ENCODE measurements at places on chromosomes 4 and X. TPM values are rescaled to one million over a fixed set of nuclear protein-coding genes. Genes with fewer than 3 reads are reported as not detected.
A peak's percentile ranks its signal among the peaks of the same experiment; 100 is the strongest.

- DNase-seq = no peak
These were observed 160.4 kb upstream of the TET2 start for GRCh38 chr4:104986306-104986705.

The GLOD5 gene
- not detected for total RNA-seq

- no peak for DNase-seq
These were observed 107.4 kb upstream of the FTHL17 start for GRCh38 chrX:31179203-31179602.

The ADGRG2 gene
- 4.5 TPM for total RNA-seq

The RAP2C gene
- total RNA-seq = 23.7 TPM

- DNase-seq = no peak
These were observed 2.2 kb upstream of the SFRP2 start for GRCh38 chr4:153790962-153791551.

DNA sequence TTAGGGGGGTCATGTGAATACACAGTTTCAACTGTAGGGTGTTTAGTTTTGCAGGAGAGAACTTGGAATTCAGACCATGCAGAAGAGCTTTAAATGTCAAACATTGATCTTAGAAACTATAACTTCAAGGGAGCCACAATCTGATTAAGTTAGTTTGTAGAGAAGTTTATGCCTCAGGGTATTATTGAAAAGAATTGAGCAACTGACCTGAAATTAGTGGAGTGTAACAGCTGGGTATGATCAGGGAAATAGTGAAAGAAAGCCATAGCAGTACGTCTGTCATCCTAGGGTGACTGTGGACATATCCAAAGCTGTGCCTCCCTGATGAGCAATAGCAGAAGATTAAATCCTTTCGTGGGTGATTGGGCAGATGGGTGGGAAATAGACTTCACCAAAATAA lies 63.8 kb downstream of the FAM47B start:
- DNase-seq = no peak

DNA sequence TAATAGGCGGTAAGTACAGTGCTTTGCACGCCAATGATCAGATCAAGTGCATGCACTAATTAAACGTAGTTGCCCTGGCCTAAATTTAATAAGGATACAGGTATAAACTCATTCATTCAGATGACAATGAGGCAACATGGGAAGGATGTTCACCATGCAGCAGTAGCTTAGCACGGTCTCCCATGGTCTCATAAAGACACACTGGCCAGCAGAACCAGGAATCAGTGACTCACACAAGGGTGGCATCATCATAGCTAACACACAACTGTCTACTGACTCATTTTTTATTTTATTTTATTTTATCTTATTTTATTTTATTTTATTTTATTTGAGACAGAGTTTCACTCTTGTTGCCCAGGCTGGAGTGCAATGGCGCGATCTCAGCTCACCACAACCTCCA lies 42.7 kb downstream of the TMEM156 start:
- no peak for DNase-seq

- no peak for DNase-seq
These were observed 93.5 kb upstream of the DDX3X start for GRCh38 chrX:41240509-41240908.

The VCX3A gene
- not detected for total RNA-seq

- DNase-seq = peak; percentile 42
These were observed 21.2 kb downstream of the PCGF3 start for GRCh38 chr4:726838-727237.

GRCh38 chr4:125254106-125254505 lies 60.6 kb upstream of the FAT4 start:
- no peak for DNase-seq

GRCh38 chrX:153983321-153983801 lies 10.8 kb downstream of the TMEM187 start:
- DNase-seq = no peak

DNA sequence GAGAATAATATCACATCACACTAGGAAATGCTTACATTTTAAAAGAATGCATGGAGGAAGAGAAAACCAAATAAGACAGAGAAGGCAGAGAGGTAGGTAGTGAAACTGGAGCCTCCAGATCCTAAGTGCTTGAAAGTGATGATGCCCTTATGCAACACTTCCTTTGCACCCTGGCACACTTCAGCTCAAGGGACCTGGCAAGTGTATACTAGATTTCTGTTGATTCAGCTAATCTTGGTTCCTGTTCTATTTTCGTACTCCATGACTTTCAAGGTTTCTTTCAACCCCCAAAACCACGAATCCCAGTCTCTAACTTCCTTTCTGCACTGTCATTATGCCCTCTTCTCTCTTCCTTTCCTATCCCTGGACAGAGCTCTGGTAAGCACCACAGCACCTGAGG lies 36.9 kb upstream of the SH3KBP1 start:
- no peak for DNase-seq

DNA sequence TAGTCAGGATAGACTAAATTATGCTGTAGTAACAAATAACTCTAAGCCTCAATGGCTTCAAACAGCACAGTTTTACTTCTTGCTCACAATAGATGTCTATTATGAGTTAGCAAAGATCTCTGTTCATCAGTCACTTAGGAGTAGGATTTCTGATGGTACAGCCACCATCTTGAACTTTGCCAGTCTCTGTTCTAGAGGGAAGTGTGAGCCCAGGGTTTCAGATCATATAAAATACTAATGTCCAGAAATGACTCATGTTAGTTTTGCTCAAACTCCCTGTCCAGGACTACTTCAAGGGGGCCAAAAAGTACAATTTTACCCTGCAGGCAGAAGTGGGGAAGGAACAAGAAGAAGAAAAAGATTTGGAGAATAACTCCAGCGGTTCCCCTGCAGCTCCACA lies 77.1 kb upstream of the LSM6 start:
- DNase-seq = no peak

The CENPVL2 gene
- 0.83 TPM for total RNA-seq

DNA sequence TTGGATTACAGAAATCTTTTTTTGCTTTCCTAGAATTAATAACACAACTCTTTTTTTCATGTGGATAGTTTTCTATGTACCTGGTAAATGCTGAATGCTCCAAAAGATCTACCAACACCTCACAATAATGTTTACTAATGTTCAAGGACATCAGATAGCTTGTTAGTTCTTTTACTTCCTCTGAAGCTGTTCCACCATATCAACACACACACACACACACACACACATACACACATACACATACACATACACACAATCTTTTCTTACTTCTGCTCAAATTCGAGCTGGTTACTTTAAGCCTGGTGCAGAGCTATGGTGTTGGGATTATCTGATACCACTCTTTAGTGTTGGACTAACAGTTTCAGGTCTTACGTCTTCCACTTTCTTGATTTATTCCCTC lies 28.3 kb upstream of the TMPRSS11D start:
- DNase-seq = no peak

DNA sequence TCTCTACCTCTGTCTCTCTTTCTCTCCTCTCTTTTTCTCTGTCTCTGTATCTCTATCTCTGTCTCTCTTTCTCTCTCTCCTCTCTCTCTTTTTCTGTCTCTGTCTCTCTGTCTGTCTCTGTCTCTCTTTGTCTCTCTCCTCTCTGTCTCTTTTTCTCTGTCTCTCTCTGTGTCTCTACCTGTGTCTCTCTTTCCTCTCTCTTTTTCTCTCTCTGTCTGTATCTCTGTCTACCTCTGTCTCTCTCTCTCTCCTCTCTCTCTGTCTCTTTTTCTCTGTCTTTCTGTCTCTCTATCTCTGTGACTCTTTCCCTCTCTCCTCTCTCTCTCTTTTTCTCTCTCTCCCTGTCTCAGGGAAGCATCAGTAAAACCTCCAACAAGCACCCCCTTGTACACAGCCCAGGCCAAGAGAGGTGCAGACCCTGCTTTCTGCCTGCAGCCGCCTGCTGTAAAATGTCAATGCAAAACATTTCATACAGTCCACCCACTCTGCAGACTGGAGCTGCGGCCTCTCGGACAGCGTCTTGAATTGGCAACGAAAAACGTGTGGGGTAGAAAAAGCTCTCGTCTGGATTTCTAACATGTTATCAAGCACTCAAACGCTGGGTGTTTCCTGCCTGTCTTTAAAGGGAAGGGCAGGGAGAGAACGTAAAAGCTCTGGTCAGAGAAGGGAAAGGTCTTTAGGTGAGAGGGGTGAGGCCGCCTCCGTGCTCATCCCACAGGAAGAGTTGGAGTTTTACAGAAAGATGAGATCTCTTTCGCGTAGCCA lies 3.7 kb upstream of the SHOX start:
- DNase-seq = no peak

- no peak for DNase-seq
These were observed 191.8 kb downstream of the PDGFC start for GRCh38 chr4:156779774-156780173.

The GAGE13 gene
- total RNA-seq = not detected

DNA sequence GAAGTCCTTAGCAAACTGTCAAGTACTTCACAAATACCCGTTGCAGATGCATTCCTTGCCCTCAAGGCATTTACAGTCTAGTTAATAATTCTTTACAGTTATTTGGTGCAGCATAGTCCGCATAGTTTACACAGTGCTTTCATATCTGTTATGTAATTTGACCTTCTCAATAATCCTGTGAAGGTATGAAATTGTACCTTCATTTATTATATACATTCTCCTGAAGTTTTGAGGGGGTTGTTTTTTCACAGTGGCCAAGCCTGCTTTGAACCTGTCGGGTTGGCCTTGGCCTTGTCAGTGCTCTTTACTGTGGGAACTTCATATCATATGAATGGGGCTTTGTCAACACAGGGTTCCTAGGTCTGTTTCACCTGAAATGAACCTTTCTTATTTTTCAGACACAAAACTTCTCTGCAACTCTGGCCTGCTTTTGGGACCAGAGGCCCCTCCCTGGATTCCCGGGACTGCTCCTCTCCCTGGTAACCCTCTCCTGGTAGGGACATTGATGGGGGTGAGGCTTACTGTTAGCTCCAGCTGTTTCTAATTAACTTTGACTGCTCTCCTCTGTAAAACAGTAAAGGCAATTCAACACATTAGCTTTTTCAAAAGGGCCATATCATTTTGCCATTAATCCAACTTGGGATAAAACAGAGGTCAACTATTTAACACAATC lies 9.1 kb downstream of the IGFBP7 start:
- no peak for DNase-seq

The GPR50 gene
- total RNA-seq = not detected

GRCh38 chr4:163536091-163536490 lies 41.6 kb downstream of the TMA16 start:
- DNase-seq = no peak

DNA sequence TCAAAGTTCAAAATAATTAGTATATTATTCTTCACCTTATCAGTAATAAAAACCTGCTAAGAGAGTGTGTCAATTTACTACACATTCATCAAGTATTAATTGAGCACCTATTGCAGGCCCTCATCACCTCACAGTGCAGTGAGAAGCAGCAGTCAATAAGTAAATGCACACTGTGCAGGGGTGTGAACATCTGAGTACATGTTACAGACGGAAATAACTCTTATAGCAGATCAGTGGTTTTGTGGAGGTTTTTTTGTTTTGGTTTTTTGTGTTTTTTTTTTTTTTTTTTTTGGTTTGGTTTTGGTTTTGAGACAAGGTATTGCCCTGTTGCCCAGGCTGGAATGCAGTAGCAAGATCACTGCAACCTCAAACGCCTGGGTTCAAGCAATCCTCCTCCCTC lies 20.3 kb downstream of the KLF3 start:
- DNase-seq = no peak

DNA sequence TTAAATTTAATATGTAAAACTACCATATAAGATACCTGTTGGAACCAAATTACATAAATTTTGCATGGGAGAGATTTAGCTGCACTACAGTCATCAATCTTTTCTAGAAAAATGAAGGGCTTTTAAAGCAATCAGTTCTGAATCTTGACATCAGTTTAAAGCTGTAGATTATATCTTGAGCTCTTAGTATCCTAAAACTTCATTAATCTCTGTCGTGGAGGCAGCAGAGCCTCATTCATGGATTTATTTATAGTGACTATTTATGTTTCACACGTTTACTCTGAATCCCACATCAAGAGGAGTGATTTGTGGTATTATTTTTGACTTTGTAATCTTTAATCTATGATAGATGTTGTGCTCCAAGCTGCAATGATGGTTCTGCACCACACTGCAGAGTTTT lies 175.9 kb downstream of the PDGFC start:
- no peak for DNase-seq

DNA sequence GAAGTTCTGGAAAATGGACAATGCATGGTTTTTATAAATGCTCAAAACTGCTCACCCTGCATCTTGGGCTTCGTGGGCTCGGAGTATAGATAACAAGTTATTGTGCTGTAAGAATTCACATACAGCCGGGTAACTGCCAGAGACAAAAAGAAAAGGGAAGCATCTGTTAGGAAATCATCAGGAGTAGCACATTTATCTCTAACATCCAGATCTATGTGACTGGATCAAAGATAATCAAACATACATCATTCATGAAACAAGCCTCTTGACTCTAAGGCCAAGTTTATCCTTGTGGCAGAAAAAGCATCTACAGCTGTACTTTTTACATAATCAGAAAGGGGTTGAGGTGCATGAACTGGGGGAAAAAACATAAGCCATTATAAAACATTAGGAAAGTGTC lies 264.2 kb downstream of the PPP3CA start:
- no peak for DNase-seq

DNA sequence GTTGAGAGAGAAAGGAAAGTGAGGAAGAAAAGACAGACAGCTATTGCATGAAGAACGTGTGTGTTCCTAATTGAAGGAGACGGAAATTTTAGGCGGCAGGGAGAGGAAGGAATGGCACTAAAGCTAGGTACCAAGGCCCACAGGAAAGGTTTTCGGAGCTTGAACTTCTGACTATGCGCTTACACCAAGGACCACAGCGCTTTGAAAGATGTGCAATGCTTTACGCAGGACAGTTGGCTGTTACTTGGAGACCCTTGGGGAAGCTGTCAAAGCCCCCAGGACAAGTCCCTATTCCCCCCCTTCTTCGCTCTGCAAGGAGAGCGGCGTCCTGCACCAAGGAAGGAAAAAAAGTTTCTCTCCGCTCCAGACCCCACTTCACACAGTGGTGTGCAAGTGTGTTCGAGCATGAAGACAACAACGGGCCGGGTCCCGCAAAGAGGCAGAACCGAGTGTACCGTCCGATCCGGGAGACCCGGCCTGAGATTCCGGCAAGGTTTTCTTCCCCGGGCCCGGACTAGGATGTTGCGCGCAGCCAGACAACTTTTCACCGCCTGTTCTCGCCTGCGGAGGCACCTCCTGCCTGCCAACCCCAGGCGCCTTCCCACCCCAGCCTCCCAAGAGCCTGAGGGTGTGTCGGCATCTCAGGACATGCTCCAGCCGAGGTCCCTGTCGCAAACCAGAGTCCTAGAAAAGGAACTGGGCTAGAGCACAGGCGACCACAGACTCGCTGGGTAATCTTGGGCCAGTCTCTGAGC lies 896 bp downstream of the KDR start:
- DNase-seq = no peak

The RPS6KA6 gene
- 7.1 TPM for total RNA-seq

- no peak for DNase-seq
These were observed 199.0 kb upstream of the CXXC4 start for GRCh38 chr4:104693601-104694201.

DNA sequence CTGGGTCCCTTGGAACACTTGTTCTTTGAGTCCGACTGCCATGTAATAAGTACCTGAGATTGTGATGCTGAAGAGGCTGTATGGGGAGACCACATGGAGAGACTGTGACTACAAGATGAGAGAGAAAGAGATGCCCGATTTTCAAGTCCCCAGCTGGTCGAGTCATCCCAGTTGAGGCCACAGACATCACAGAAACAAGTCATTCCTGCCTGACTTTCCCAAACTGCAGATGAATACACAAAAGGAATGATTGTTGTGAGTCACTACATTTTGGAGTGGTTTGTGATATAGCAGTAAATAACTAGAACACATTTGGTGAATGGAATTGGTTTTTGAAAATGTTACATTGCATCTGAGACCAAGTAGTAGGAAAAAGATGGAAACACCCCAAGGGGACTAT lies 9.0 kb upstream of the YIPF7 start:
- no peak for DNase-seq

- DNase-seq = no peak
These were observed 514.4 kb downstream of the RPA4 start for GRCh38 chrX:97398030-97398551.
